Immature natural killer cell (primary cell): ENCODE measurements at places on chromosomes 1 and 21.

DNA sequence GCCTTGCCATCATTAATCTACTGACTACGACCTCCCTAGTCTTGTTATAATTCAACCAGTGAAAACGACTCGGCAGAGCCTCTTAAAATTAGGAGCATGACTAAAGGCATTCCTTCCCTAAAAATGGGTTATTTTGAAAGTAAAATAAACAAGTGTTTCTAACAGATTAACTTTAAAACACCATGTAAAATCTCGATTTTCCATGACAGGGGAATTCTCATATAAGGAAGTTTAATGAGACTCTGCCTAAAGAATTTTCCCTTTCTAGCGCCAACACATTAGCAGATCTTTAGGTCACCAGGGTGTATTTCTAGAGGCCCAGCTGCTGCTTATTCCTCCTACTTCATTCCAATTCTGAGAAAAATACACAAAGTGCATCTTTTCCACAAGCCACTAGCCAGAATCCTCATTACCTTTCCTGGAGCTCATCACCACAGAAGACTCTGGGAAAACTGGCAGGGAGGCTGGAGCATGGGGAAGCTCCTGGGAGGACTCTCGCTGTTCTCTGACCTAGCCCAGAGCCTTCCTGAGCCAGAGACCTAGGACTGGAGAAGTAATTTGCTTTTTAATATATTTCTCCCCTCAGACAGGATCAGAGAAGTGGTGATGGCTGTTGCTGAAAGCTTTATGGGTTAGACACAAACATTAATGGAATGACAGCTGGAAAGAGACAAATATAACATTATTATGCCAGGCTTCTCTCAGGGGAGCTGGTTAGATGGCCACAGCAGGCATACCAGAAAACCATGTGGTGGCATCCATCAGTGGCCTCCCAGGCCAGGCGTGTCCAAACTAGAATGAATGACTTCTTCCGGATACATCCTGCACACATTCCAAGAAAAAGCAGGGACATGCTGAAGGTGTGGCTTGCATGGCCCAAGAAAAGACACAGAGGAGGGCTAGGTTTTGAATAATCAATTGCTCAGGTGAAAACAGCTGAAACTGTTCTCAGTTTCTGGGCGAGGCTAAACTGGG, 63.6 kb upstream of the CTTNBP2NL start:
- no peak overlapping the region for H3K27ac ChIP-seq
- peaks cover 8% of the 10 kb centered on the region for H3K4me1 ChIP-seq
- DNase-seq, result no peak
- H3K36me3 ChIP-seq, result no peaks in the 10 kb centered on the region
- peaks cover 26% of the 10 kb centered on the region for H3K27me3 ChIP-seq

DNA sequence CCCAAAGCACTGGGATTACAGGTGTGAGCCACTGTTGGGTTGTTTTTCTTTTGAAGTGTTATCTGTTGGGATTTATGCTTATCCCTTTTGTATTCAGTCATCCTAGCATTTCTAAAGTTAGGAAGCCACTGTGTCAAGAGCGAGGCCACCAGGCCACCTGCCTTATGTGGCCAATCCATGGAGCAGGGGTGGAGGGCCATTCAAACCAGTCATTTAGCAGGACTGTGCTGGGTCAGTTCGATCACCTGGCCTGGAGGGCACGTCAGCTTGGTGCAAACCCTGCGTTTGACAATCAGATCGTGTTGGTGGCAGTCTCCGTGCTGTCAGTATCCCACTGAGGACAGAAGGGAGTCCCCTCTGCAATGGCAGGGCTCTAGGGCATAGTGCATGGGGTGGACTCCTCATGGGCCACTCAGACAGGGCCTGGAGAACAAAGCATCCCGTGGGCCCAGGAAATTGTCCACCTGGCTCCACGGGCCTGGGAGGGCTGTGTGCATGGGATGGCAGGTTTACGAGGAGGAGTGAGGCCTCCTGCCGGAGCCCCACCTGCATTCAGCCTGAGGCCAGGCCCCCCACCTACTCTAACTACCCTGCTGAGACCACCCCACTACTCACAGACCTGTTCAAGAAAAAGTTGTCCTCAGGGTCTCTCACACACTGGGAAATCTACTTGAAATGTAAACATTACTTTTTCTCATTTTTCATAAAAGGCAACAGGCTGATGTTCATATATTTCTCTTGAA, 242.3 kb downstream of the SDCCAG8 start:
- H3K27me3 ChIP-seq, result no peaks in the 10 kb centered on the region
- peaks cover 16% of the 10 kb centered on the region for H3K36me3 ChIP-seq
- H3K4me1 ChIP-seq, result peaks cover 12% of the 10 kb centered on the region
- H3K4me3 ChIP-seq, result no peak overlapping the region
- H3K27ac ChIP-seq, result no peak overlapping the region

DNA sequence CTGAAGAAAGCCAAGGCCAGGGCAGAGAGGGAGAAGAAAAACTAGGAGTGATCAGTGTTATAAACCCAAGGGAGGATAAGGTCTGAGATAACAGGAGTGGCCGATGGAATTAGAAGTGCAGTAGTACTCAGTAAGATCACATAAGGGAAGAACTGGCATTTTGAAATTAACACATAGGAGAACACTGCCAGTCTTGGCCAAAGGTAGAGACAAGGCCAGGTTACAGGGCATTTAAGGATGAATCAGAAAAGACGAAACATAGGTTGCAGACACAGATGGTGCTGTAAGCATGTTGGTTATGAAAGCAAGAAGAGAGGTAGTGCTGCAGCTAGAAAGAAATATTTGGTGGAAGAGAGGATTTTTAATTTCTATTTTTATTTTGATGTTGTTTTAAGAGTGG, 278.9 kb upstream of the SNX7 start:
- H3K36me3 ChIP-seq, result no peaks in the 10 kb centered on the region
- no peak overlapping the region for H3K4me3 ChIP-seq
- no peak overlapping the region for H3K27ac ChIP-seq

DNA sequence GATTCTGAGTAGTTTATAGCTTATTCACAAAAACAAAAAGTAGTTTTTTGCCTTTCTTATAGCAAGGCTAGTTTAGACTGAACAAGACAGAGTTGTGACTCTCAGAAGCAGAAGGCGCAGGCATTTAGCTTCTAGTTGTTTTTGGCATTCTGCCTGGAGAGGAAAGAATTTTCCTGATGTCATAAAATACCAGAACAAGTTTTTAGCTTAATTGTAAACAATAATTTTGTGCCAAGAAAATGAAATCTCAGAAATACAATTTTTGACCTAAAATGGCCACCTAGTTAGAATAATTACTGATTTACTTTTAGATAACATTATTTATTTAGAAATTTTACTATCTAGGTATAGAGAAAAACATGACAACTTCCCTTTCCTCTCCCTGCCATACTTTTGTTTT, 1.0 kb downstream of the DNAJB4 start:
- DNase-seq, result no peak
- peak overlapping the region; percentile 94 for H3K4me3 ChIP-seq
- H3K36me3 ChIP-seq, result no peaks in the 10 kb centered on the region
- H3K4me1 ChIP-seq, result peaks cover 64% of the 10 kb centered on the region

DNA sequence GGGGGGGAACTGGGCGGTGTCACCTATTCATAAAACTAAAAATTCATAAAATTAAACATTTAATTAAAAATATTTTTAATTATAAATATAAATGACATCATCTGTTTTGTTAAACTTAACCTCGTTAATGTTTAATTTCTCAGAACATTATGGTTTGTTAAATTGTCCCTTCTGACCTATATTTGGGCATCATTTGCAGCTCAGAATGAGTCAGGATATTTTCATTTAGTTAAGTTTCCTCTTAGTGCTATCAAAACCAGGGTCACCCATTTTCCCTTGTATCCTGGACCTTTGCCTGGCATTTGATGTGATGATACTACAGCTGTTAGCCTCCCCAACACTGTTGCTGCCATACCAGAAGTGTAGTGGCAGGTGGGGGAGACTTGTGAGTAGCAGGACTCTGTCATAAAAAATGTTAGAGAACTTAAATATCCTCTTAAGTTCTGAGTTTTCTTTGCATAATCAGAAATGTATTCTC, 30.3 kb downstream of the TSNAX start:
- no peak overlapping the region for H3K4me3 ChIP-seq
- H3K27me3 ChIP-seq, result no peaks in the 10 kb centered on the region
- DNase-seq, result no peak
- H3K36me3 ChIP-seq, result peaks cover 6% of the 10 kb centered on the region
- H3K27ac ChIP-seq, result no peak overlapping the region

GRCh38 chr1:170510163-170510562, 21.8 kb upstream of the GORAB start:
- no peak overlapping the region for H3K27ac ChIP-seq
- no peak for DNase-seq
- H3K27me3 ChIP-seq, result no peaks in the 10 kb centered on the region
- no peak overlapping the region for H3K4me3 ChIP-seq
- no peaks in the 10 kb centered on the region for H3K36me3 ChIP-seq
- no peaks in the 10 kb centered on the region for H3K4me1 ChIP-seq

DNA sequence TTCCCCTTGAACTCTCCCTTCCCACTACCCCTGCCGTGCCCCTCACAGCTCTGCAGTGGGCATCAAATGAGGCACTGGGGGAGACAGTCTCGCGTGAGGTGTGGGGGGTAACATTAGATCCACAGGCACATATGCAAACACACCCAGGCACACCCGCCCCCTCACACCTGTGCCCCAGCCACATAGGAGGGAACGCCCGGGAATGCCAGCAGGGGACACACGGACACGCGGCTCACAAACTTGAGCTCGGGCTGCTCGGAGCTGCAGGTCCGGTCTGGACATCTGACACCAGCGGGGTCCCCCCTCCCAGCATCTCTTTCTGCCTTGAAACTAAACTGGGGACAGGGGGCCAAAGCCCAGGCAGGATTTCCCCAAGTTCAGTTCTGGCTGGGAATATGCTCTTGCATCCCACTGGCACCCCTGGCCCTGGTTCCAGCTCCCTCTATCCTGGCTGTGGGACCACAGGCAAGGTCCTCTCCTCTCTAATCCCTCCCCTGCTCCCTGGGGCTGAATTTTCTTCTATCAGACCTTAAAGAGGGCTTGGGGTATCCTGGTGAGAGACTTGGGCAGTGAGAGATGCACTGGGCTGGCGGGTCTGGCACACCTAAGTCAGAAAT, 30.6 kb downstream of the CDCP2 start:
- no peaks in the 10 kb centered on the region for H3K36me3 ChIP-seq
- no peak overlapping the region for H3K4me3 ChIP-seq
- H3K4me1 ChIP-seq, result peaks cover 8% of the 10 kb centered on the region
- peaks cover 1% of the 10 kb centered on the region for H3K27me3 ChIP-seq
- H3K27ac ChIP-seq, result no peak overlapping the region

DNA sequence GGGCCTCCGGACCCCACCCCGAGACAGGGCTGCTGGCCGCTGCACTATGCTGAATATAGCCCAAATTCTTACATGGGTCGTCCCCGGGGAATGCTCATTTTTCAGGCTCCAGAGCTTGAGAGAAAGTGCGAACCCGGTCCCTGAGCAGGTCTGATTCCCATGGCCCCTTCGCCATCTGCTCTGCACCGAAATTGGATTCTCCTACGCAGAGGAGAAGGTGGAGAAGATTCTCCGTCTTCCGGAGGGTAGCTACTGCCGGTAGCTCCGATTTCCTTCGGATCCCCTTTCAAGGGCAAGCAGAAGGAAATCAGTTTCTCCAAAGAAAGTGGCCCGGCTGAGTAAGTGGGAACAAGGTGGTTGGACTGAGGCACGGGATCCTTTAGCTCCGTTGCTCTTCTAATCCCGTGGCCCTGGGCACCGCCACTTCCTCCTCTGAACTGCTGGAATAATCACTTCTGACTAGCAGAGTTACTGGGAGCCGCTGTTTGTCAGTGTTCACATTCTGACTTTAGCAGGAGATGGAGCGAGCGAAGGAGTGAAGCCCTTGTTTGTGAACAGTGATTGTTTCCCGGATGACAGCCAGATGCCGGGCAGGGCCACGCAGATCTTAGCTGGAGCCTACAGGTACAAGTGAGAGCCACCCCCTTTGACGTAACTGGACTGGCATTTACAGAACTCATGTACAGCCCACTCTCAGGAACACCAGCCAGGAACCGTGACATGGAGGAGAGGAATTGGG, 1.1 kb upstream of the ZNF496 start:
- peaks cover 4% of the 10 kb centered on the region for H3K36me3 ChIP-seq
- no peak for DNase-seq
- H3K4me1 ChIP-seq, result peaks cover 20% of the 10 kb centered on the region
- H3K27me3 ChIP-seq, result peaks cover 4% of the 10 kb centered on the region

DNA sequence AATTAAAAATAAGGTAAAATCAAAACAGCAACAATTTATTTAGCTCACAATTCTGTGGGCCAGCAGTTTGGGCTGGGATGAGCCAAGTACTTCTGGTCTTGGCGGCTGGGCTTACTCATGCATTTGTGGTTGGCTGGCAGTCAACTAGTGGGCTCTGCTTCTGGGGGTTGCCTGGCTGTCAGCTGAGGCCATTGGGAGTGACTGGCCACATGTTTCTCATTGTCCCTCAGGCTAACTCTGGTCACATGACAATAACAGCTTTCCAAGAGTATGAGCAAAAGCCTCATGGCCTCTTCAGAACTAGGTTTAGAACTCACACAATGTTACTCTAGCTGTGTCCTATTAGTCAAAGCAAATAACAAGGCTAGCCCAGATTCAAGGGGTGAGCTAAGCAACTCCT, 15.6 kb upstream of the CHIA start:
- no peak for DNase-seq
- no peak overlapping the region for H3K27ac ChIP-seq
- H3K27me3 ChIP-seq, result peaks cover 14% of the 10 kb centered on the region
- no peaks in the 10 kb centered on the region for H3K36me3 ChIP-seq
- H3K4me3 ChIP-seq, result no peak overlapping the region

DNA sequence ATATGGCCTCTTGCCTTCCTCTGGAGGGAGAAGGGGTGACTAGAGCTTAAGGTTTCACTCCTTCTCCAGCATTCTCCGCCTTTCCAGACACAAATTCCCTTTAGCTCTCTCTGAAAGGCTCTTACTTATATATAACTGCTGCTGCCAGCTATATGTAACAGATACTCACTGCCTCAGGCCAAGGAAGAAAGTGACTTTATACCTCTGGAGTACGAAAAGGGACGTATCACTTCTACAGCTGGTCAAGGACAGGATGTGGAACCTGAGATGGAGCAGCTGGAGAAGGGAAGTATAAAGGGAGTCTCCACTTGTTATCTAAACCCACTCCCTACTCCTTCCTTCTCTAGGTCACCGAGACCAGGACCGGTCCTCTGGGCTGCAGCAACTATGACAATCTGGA, 102.4 kb downstream of the BRINP2 start:
- H3K4me1 ChIP-seq, result no peaks in the 10 kb centered on the region
- H3K36me3 ChIP-seq, result no peaks in the 10 kb centered on the region
- H3K27ac ChIP-seq, result no peak overlapping the region
- H3K4me3 ChIP-seq, result no peak overlapping the region

DNA sequence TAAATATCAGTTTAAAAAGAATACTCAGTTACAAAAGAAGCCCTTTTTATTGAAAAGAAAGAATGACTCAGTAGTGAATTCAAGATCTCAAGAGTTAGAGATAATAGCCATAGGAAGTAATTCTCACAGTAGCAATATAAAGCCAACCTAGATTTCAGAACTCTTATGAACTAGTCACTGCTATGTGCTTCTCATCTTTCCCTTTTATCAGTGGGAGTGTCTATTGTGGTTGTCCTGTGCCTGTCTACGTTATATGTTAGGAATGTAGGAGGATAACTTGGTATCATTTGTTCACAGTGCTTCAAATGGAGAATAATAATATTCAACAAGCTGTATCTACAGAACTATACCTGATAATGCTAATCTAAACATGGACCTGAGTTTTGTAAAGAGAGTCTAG, 73.1 kb upstream of the RGS21 start:
- DNase-seq, result no peak
- H3K4me1 ChIP-seq, result no peaks in the 10 kb centered on the region
- peaks cover 3% of the 10 kb centered on the region for H3K36me3 ChIP-seq
- no peak overlapping the region for H3K4me3 ChIP-seq
- H3K27me3 ChIP-seq, result no peaks in the 10 kb centered on the region

- no peak for DNase-seq
- no peaks in the 10 kb centered on the region for H3K36me3 ChIP-seq
- no peak overlapping the region for H3K27ac ChIP-seq
- no peaks in the 10 kb centered on the region for H3K4me1 ChIP-seq
These were observed 19.5 kb downstream of the KCNH1 start for GRCh38 chr1:211114446-211114845.
